Fibroblast of skin of left quadriceps (primary cell): ENCODE measurements at places on chromosomes 7 and 10.

DNA sequence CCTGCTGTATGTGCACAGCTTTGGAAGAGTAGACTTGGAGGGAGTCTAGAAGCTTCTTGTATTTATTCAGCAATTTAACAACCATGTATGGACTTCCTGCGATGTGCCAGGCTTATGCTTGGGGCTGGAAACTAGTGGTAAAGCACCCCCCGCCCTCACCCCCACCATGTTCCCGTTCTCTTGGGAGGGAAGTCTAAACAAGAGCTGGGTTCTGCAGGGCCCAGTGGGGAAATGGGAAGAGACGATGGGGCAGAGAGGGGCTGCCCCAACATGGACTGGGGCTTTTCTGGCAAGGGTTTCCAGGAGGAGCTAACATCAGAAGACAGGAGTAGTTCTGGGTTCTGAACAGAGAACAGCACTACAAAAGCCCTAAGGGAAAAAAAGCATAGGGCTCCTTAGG is 8.0 kb downstream of the RASSF4 start:
- no peak for DNase-seq

GRCh38 chr7:13276977-13277376 is 589.5 kb downstream of the ARL4A start:
- no peak for DNase-seq

DNA sequence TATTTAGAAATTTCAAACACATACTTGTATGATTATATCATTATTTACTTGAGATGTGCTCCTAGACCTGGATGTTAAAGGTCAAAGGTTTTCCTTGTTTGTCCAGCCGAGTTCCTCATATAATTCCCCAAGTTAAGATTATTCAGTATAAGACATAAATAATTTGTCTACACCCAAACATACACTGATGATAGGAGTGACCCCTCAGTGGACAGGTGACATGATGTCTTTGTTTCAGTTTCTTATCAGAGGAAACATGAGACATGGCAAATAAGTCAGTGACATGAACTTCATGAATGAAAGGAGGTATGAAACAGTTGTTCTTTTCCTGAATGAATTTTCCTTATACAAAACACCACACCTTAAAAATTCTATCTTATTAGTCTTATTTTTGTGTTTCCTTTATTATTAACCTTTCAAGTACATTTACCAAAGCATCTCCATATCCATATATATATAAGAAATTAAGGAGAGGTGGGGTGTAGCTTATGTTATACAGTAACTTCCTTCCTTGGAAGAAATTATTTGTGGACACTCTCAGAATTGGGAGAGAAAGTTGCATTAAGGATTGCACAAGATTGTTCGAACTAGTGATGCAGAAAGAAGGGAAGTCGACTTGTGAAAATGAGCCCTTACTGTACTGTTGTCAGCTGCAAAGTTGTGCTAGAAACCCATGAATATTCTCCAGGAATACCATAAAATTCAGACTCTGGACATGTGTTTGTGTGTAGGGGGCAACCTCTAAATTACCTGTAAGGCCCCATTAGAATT is 60.5 kb downstream of the POM121L12 start:
- no peak for DNase-seq

DNA sequence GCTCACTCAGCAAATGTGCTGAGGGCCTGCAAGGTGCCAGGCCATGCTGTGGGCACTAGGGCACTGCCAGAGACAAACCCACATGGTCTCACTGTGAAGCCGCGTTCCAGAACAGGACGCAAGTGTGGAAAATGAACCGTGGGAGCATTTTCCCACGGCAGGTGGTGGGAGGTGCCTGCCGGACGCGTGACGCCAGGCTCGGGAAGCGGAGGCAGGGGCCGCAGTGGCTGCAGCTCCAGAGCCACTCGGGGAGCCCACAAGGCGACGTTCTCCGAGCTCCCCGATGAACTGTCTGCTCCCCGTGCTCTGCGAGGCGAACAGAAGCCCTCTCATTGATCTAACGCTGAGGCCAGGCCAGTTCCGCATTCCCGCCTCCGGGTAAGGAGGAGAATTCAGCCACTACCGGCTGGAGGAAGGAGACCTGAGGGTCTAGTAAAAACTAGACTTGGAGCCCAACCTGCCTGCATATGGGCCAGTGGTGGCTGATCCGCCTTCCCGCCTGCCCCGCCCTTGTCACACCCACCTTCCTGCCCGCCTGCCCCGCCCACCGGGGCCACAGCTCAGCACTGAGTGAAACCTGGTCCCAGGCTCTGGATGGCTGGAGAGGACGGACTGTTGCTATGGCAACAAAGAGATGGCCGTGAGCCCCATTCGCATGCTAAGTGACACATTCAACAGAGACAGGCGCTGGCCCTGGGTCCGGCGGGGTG is 13.1 kb downstream of the ADGRA1 start:
- no peak for DNase-seq

GRCh38 chr7:115410972-115411686 is 489.2 kb downstream of the MDFIC start:
- DNase-seq: no peak

DNA sequence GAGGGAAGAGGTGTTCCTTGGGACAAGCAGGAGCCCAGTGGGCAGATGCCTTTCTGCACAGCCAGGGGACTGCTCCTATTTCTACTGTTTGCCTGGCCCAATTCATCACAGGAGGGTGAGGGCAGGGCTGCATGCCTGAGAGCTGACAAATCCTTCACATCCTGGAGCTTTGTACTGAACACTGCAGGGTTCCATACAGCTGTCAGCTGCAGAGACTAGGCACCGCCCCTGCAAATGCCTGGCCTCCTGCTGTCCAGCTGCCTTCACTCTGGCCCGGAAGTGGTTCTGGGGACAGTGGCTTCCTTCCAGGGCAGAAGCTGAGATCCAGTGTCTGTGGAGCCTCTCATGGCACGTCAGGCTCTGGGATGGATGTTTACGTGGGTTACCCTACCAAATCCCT is 470.7 kb downstream of the DNAJB6 start:
- DNase-seq: no peak

DNA sequence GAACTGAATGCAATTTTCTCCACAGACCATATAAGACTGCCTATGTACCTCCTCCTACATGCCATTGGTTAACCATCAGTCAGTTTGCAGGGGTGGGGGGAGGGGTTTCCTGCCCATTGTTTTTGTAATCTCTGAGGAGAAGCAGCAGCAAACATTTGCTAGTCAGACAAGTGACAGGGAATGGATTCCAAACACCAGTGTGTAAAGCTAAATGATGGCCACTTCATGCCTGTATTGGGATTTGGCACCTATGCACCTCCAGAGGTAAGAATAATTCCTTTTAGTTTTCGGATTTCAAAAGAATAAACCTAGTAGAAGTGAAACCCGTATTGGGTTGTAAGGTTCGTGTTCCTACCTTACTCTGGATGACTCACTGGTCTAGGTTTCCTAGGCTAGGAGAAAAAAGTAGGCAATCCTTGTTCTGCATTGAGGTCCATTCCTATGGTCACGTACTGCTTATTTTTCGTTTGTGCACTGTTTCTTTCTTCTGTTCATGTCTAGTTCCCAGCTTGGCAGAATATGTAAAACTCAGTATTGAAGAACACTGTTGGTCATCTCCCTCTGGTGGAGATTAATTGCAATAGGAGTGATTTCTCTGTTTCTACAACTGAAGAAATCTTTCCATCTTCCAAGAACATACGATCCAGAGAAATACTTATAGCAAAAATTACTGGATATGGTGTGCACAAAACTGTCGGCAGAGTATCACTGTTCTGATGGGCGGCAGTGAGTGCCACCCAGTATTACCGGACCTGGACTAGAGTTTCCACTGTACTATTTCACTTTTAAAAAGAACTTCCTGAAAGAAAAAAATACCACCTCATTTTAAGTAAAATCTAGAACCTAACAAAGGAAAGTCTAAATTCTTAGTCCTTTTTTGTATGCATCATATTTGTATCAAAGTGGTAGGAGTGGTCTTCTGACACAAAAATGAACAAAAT is at the start of gene AKR1C3:
TSS of gene AKR1C3 (plus strand) at position 150 of the 941 bp plus-strand sequence. CDS start at position 181, 31 bp downstream.
- DNase-seq: no peak

DNA sequence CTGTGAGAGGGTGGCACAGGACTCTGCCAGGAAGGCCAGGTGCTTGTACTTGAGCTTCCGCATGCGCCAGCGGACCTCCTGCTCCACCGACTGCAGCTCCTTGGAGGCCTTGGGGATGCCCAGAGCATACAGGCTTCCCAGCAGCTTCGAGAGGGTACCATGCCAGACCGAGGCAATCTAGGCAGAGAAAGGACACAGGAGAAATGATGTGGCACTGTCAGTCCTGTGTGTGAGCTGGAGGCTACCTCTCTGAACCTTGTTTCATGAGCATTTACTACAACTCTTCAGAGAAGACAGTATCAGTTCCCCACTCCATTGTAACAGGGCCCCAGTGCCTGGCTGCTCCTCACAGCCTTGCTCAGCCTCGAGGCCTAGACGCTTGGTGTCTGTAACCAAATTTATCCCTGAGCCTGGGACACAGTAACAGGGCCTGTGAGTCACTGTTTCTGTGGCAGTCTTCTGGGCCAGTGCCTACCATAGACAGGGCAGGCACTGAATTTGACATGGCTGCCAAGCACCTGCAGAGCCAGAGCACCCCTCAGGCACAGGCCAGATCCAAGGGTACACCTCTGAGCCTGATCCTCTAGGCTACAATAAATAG is 5.8 kb downstream of the TBRG4 start:
- DNase-seq: no peak

DNA sequence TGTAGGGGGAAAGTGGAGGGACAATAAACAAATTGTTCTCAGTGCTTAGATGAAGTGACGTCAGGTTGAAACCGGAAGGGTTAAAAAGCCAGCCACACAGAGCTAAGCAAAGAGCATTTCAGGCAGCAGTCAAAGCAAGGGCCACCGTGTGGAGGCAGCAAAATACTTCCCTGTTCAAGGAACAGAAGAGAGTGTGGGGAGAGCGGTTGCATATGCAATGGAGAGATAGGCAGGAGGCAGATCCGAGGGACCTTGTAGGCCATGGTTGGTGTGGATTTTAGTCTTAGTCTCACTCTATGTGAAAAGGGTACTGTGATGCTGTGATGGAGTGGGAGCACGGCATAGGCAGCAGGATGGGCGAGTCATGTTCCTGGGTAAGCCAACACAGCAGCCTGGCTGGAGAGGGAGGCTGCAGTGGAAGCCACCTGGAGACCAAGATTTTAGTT is 3.8 kb upstream of the STN1 start:
- no peak for DNase-seq

DNA sequence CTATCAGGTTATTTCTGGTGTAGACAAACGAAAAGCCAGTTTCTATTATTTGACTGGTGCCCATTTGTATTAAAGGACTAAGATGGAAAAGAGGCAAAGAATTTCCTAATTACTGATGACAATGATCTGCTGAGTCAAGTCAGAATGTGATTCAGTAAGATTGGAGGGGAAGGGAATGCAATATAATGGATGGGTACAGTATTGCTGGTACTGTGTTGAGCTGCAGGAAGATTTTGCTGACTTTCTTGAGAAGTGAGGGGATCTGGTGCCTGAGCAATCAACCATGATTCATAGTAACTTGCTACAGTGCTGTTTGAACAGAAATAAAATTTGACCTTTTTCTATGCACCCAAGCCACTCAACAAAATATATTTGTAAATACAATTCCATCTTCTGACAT is 139.1 kb upstream of the RHEB start:
- no peak for DNase-seq

- no peak for DNase-seq
These were observed 15.1 kb downstream of the ITGA8 start for GRCh38 chr10:15704581-15704968.

DNA sequence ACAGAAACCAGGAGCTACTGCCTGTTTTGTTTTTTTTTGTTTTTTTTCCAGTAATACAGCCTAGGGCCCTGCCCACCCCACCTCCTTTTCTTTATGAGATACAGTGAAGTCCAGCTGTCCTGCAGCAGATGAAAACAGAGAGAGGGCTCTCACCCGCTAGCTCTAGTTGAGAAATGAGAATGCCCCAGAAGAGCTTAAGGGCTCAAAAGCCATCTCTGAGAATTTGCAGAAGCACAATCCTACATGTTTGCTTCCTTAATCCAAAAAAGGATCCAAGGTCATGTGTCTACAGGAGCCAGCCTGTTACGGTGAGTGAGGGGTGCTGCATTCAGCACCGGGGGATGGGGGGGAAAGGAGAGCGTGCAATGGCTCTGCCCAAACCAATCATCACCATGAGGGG is 122.7 kb downstream of the KCNMA1 start:
- DNase-seq: no peak

- DNase-seq: no peak
These were observed 498 bp downstream of the NDST2 start for GRCh38 chr10:73810735-73811465.

DNA sequence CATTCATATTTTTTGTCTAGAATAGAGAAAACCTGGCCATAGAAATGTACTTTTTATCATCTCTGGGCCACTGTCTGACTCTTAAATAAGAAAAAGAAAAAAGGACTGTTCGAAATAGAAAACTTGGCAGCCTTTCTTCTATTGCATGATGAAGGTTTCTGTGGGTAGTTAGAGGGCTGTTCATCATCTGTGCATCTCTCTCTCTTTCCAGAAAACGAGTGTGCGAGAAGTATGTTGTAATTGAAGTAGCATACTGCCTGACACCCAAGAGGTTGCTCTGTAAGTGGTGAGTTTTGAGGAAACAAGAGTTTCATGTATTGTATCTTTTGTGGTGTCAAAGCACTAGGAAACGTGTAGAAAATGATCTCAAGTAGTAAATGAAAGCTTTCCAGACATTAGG is 343.2 kb upstream of the TMEM229A start:
- no peak for DNase-seq

GRCh38 chr10:63021225-63021624 is 111.9 kb upstream of the NRBF2 start:
- DNase-seq: no peak

DNA sequence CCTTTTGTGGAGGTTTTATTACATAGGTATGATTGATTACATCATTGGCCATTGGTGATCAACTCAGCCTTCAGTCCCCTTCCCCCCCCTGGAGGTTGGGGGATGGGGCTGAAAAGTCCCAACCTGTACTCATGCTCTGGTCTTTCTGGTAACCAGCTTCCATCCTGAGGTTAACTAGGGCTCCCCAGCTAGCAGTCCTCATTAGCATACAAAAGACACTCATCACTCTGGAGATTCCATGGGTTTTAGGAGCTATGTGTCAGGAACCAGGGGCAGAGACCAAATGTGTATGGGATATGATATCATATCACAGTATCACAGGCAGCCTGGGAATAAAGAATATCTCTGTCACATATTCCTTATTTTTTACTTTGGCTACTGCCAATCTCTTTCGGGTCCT is 13.6 kb downstream of the CCSER2 start:
- DNase-seq: no peak

DNA sequence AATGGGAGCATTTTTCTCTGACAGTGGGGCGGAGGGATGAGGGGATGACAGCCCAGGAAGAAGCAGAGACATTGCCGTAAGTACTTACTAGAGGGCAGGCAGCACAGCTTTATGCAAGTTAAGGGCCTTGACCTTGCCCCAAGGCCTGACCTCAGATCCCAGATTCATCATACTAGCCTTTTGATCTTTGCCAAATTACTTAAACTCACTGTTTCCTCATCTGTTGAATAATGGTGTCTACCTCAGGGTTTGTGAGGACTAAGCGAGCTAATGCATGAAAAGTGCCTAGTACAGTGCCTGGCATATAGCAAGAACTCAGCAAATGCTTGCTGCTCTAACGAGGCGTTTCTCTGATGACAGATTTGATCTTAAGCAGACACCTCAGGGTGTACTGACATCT is 3.5 kb upstream of the SEMA4G start:
- DNase-seq: no peak
